ENCODE measurements at places on chromosomes 1 and 21. TPM values are rescaled to one million over a fixed set of nuclear protein-coding genes. Genes with fewer than 3 reads are reported as not detected.
A peak's percentile ranks its signal among the peaks of the same experiment; 100 is the strongest.

DNA sequence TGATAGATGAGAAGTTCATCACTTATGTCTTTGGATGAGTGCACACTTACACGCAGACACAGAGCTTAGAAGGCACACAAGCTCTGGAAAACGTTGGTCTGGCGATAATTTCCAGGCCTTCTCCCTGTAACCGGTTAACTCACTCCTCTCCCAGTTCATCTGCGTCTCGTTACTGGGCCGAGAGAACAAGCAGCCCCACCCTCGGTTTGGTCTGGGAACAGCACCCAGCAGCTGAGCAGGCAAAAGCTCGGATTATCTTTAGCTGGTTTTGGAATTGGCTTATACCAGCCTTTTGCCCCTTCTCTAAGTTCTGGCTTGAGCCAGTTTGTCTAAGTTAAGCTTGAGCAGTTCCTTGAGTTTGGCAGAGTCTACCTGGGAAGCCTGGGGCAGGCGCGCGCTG lies 27.3 kb upstream of the COL6A1 start:
- no peak overlapping the region for H3K4me3 ChIP-seq
- H3K4me1 ChIP-seq = no peaks in the 10 kb centered on the region
- no peak for DNase-seq
- H3K27ac ChIP-seq = no peak overlapping the region

Gene AHCTF1
- 46.5 TPM for total RNA-seq

- DNase-seq = no peak
- H3K4me1 ChIP-seq = no peaks in the 10 kb centered on the region
- no peaks in the 10 kb centered on the region for H3K27me3 ChIP-seq
- H3K36me3 ChIP-seq = peaks cover 39% of the 10 kb centered on the region
Measured at GRCh38 chr1:235240960-235241359, 79.9 kb upstream of the RBM34 start.

Gene CCDC185
- not detected for total RNA-seq

DNA sequence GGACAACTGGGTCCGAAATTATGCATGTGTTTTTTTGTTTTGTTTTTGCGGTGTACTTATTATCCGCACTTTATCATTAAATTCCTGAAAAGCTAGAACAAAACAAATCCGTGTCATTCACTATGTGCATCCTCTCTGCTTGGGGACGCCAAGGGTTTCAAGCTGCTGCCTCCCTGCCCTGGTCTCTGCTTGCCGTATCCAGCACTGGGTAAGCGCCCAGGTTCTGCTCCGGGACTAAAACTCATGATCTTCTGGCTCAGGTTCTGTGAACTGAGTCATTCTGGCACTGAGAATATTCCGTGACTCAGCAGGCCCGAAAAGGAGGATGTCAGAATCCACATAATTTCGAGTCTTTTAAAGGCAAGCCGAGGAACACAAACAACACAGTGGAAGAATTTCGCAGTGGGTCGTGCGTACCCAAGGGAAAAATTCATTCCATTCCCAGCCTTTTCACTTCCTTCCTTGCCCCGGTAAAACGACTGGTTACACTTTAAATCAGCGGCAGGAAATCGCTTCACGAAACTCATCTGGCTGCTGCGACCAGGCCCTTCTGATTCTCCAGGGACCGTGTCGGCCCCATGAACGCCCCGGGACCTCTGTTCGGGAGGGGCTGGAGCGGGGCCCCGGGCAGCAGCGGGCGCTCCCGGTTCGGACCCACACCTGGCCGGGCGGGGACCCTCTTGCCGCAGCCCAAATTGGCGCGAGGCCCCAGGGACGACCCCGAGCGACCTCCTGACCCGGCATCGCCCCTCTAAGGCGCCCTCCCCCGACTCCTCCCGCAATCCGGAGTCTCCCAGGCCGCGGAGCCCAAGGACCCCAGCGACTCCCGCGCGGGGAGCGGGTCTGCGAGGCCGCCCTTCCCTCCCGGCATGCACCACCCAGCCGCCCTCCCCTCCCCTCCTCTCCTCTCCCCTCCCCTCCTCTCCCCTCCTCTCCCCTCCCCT lies 746 bp upstream of the LAMC1 start:
- DNase-seq = no peak
- H3K27me3 ChIP-seq = peaks cover 24% of the 10 kb centered on the region
- H3K27ac ChIP-seq = no peak overlapping the region
- H3K4me3 ChIP-seq = peak overlapping the region; percentile 39

Gene AMY2A
- not detected for total RNA-seq

GRCh38 chr1:157045250-157046218 lies at the start of gene ARHGEF11:
Gene ARHGEF11 (minus strand): TSS chr1:157045742. CDS start chr1:157044330, 1,412 bp downstream.
- H3K36me3 ChIP-seq = no peaks in the 10 kb centered on the region
- H3K27me3 ChIP-seq = peaks cover 27% of the 10 kb centered on the region
- H3K4me1 ChIP-seq = peaks cover 12% of the 10 kb centered on the region

DNA sequence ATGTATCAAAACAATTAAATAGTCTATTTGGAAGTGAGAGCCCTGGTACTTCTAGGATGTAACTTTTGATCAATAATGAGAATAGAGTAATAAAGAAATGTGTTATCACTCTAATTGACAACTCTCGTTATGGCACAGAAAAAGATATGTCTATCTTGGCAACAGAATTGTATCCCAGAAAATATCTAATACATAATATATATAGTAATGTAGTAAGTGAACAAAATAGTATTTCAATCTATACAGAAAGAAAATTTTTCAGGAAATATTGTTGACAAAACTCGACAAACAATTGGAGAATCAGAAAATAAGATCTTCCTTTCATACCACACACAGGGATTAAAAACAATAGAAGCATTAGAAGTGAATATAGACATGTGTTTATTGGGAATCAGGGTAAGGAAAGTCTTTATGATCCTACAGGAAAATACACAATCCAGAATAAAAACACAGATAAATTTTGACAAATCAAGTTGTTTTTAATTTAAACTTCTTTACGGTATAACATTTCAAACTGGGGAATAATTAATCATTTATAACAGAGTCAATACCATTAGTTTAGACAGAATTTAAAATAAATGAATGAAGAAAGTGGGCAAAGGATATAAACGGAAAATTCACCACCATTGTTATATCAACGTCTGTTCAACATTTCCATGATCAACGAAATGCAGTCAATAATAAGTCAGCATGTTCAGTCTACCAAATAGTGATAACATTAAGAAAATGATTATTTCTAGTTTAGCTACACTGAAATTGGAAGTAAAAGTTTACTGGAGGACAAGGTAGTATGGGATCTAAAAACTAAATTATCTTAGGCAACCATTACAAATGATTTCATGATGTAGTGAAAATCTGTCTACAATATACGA lies 1526.5 kb upstream of the TPTE start:
- H3K27ac ChIP-seq = no peak overlapping the region
- H3K36me3 ChIP-seq = no peaks in the 10 kb centered on the region
- no peak overlapping the region for H3K4me3 ChIP-seq
- H3K4me1 ChIP-seq = no peaks in the 10 kb centered on the region
- no peak for DNase-seq

DNA sequence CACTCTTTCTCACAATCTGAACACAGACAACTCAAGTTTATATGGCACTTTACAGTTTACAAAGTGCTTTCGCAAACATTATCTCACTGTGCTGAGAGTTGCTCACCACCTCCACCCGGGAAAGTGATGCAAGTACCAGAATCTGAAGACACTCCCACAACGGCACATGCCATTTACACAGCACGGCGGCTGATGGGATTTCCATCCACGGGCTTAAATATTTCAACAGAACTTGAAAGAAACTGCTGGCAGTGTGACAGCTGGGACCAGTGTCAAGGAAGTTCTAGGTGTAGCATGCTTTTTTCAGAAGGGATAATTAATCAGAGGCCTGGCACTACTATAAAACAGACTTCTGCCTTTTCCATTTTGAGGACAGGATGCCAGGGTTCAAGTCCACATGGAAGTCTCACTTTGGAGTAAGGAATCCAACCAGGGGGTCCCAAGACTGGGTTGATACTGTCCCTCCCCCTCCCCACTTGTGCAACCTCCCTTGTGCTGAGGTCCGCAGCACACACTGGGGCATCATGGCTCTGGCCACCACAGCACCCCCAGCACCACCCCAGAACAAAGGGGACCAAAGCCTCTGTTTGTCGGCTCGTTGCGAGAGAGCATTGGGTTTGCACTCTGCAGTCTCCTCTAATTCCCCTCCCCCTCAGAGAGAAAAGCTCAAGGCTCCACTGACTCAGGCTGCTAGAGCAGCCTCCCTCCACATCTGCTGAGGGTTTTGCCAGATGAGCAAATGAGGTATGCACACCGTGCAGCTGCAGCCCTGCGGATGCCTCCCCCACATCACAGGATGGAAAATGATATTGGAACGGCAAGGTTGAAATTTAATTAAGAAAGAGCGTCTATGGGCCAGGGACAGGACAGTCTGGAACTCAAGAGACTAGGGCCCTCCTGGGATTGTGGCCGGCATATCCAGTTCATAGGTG lies 154.9 kb downstream of the TGFBR3 start:
- H3K4me3 ChIP-seq = no peak overlapping the region
- peaks cover 54% of the 10 kb centered on the region for H3K4me1 ChIP-seq
- no peaks in the 10 kb centered on the region for H3K27me3 ChIP-seq
- peaks cover 57% of the 10 kb centered on the region for H3K36me3 ChIP-seq

- no peak for DNase-seq
- H3K27me3 ChIP-seq = no peaks in the 10 kb centered on the region
- peak overlapping the region; percentile 79 for H3K27ac ChIP-seq
- peaks cover 22% of the 10 kb centered on the region for H3K4me1 ChIP-seq
Measured at GRCh38 chr1:89309828-89310227, 37.2 kb upstream of the GBP5 start.

- no peaks in the 10 kb centered on the region for H3K4me1 ChIP-seq
- no peaks in the 10 kb centered on the region for H3K36me3 ChIP-seq
Measured at GRCh38 chr1:57623791-57624538, 200.1 kb upstream of the DAB1 start.

DNA sequence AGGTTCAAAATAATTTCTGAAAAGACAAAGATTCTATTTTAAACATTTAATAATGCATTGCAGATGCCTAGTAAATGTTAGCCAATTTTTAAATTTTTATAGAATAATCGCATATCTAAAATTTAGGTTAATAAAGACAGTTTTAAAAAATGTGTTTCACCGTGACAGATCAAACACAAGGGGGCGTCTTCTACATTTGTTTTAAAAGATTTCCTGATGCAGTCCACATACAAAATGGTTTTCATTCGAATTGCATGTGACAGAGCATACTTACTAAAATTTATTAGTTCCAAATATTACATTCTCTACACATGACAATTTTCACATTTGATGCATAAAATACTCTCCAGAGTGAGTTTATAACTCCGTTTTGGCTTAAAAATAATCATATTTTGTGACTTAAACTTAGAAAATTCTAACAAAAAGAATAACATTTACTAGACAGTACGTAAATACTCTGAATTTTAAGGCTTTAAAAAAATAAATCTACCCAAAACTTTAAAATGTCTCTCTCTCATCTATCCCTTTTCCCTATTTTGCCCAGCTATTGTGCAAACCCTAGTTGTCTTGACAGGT lies 75.5 kb downstream of the ADAMTS1 start:
- no peak overlapping the region for H3K4me3 ChIP-seq
- H3K27me3 ChIP-seq = no peaks in the 10 kb centered on the region
- no peaks in the 10 kb centered on the region for H3K4me1 ChIP-seq
- peak; percentile 20 for DNase-seq

GRCh38 chr1:226643177-226643576 lies 94.6 kb downstream of the STUM start:
- H3K27ac ChIP-seq = peak overlapping the region; percentile 52
- peaks cover 43% of the 10 kb centered on the region for H3K4me1 ChIP-seq
- DNase-seq = peak; percentile 61
- H3K36me3 ChIP-seq = peaks cover 82% of the 10 kb centered on the region
- no peak overlapping the region for H3K4me3 ChIP-seq
- H3K27me3 ChIP-seq = no peaks in the 10 kb centered on the region

DNA sequence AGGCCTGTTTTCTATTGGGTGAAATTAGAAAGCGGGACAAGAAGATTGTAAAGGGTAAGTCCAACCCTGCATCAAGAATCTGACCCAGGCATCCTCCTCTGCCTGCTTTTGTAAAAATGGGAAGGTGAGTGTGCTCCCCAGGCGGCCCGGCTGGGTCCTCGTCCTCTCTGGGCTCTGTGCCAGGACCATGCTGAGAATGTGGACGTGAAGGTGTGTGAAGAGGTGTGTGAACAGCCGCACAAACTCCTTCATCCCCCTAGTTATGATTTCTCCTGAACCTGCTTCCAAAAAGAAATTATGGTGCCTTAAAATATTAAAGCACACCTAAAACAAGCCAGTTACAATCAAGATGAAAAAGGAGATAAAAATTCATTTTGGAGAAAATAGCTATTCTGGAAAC lies 185.7 kb downstream of the IGSF21 start:
- H3K4me1 ChIP-seq = no peaks in the 10 kb centered on the region
- H3K4me3 ChIP-seq = no peak overlapping the region
- H3K27me3 ChIP-seq = peaks cover 3% of the 10 kb centered on the region
- H3K36me3 ChIP-seq = no peaks in the 10 kb centered on the region
- no peak for DNase-seq
- no peak overlapping the region for H3K27ac ChIP-seq

GRCh38 chr1:62689524-62689923 lies 1.3 kb upstream of the DOCK7 start:
- no peaks in the 10 kb centered on the region for H3K36me3 ChIP-seq
- no peak overlapping the region for H3K27ac ChIP-seq
- H3K4me3 ChIP-seq = no peak overlapping the region
- DNase-seq = no peak
- H3K27me3 ChIP-seq = no peaks in the 10 kb centered on the region

- no peak for DNase-seq
- H3K4me1 ChIP-seq = no peaks in the 10 kb centered on the region
- H3K27me3 ChIP-seq = no peaks in the 10 kb centered on the region
- no peaks in the 10 kb centered on the region for H3K36me3 ChIP-seq
- no peak overlapping the region for H3K27ac ChIP-seq
- H3K4me3 ChIP-seq = no peak overlapping the region
Measured at GRCh38 chr1:222886194-222886854, 71.5 kb downstream of the DISP1 start.

DNA sequence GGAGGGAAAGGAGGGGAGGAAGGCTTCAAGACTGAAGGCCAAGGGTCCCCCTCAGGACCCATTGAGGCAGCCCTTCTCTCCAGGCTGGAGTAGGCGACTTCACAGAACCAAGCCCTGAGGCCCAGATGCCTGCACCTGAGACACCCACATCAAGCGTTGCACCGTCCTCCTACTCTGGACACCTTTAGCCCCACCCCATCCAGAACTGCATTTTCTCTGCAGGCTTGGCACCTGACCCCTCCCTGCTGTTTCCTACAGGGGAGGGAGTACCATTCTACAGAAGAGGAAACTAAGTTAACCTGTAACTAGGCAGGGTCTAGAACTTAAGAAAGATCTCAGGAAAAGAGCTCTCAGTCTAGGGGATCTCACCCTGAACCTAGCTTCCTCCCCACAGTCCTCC lies 12.0 kb downstream of the PEF1 start:
- H3K27me3 ChIP-seq = no peaks in the 10 kb centered on the region
- no peak for DNase-seq
- H3K36me3 ChIP-seq = peaks cover 59% of the 10 kb centered on the region

- H3K36me3 ChIP-seq = no peaks in the 10 kb centered on the region
- H3K27ac ChIP-seq = no peak overlapping the region
- H3K4me1 ChIP-seq = no peaks in the 10 kb centered on the region
- no peaks in the 10 kb centered on the region for H3K27me3 ChIP-seq
Measured at GRCh38 chr1:21966247-21967000, 10.4 kb upstream of the CELA3B start.
